ENCODE measurements at places on chromosomes 11 and 22. TPM values are rescaled to one million over a fixed set of nuclear protein-coding genes. Genes with fewer than 3 reads are reported as not detected.

Gene SPI1
- 4.7 TPM for total RNA-seq

Gene ABTB2
- total RNA-seq = 5.8 TPM

Gene TMEM86A
- 1.4 TPM for total RNA-seq

Gene PAMR1
- 1.5 TPM for total RNA-seq

Gene TRIM21
- 25.8 TPM for total RNA-seq

Gene GAL3ST1
- total RNA-seq = 18.8 TPM

Gene MOGAT2
- total RNA-seq = 168 TPM

Gene TRIM49D1
- total RNA-seq = not detected

Gene STX3
- total RNA-seq = 70.9 TPM

Gene FUT4
- 28.0 TPM for total RNA-seq

Gene KDELR3
- 29.1 TPM for total RNA-seq

Gene CRYBB1
- not detected for total RNA-seq

Gene STT3A
- total RNA-seq = 130 TPM

Gene SCGB1A1
- total RNA-seq = not detected

Gene KCNK4
- not detected for total RNA-seq

Gene OR2AT4
- total RNA-seq = not detected

Gene MIOX
- not detected for total RNA-seq

Gene OR5P2
- not detected for total RNA-seq

Gene BATF2
- total RNA-seq = 20.7 TPM

Gene BDNF
- 0.40 TPM for total RNA-seq

Gene TMPRSS13
- total RNA-seq = 1.6 TPM

Gene TCN2
- 9.3 TPM for total RNA-seq

Gene CYTH4
- 7.4 TPM for total RNA-seq

Gene TUBA8
- total RNA-seq = 1.6 TPM

Gene MUC5AC
- total RNA-seq = 0.20 TPM

Gene SPTBN2
- 3.7 TPM for total RNA-seq

Gene OR5B21
- not detected for total RNA-seq

Gene OR52E8
- not detected for total RNA-seq

Gene TBX1
- 0.80 TPM for total RNA-seq

Gene MS4A4A
- 5.6 TPM for total RNA-seq

Gene POU2AF2
- 1.3 TPM for total RNA-seq

Gene PLEKHA7
- 65.9 TPM for total RNA-seq

Gene SMIM35
- not detected for total RNA-seq

Gene GVQW3
- total RNA-seq = 2.2 TPM

Gene PRRG4
- total RNA-seq = 11.5 TPM

Gene OR4A16
- total RNA-seq = not detected

Gene ACCSL
- not detected for total RNA-seq

Gene OSBP2
- total RNA-seq = 4.3 TPM

Gene MRGPRX3
- not detected for total RNA-seq

Gene GAB4
- total RNA-seq = not detected

Gene INSC
- 1.6 TPM for total RNA-seq

Gene SCN4B
- 1.5 TPM for total RNA-seq

Gene ESAM
- 15.7 TPM for total RNA-seq

Gene AIFM3
- total RNA-seq = 76.9 TPM

Gene PGA5
- total RNA-seq = not detected

Gene TMEM25
- 9.2 TPM for total RNA-seq

Gene LARGE1
- total RNA-seq = 45.2 TPM

Gene SLC17A6
- total RNA-seq = not detected

Gene MS4A3
- not detected for total RNA-seq

Gene C22orf15
- not detected for total RNA-seq

Gene TSPAN32
- 0.62 TPM for total RNA-seq

Gene ZFTA
- 4.8 TPM for total RNA-seq

Gene AGBL2
- 0.74 TPM for total RNA-seq

Gene MYEOV
- total RNA-seq = 4.5 TPM

Measured in colonic mucosa (tissue), 4 donors.